ENCODE measurements at places on chromosomes 12 and 14.
A peak's percentile ranks its signal among the peaks of the same experiment; 100 is the strongest.

- DNase-seq: peak; percentile 70
Measured at GRCh38 chr12:48119078-48119833, at the start of gene PFKM. Gene PFKM (plus strand): TSS chr12:48119364. CDS start chr12:48122775, 3,411 bp downstream.

DNA sequence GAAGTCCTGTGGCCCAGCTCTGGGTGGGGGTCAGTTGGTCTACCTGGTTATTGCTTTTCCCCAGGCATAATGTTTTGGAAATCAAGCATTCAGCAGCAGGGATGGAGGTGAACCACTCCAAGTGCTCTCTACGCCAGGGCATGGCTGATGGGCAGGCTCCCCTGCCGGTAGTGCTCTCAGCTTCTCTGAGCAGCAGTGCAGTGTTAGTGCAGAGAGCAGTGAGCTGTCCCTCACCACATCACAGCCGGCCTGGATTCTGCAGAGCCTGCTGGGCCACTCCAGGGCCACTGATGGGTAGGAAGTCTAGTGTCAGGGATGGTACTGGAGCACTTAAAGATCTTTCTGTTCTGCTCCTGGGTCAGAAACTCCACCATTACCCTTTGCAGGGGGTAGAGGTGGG is 151.1 kb downstream of the CALM1 start:
- no peak for DNase-seq

- no peak for DNase-seq
Measured at GRCh38 chr14:91307652-91308051, 63.1 kb upstream of the GPR68 start.

DNA sequence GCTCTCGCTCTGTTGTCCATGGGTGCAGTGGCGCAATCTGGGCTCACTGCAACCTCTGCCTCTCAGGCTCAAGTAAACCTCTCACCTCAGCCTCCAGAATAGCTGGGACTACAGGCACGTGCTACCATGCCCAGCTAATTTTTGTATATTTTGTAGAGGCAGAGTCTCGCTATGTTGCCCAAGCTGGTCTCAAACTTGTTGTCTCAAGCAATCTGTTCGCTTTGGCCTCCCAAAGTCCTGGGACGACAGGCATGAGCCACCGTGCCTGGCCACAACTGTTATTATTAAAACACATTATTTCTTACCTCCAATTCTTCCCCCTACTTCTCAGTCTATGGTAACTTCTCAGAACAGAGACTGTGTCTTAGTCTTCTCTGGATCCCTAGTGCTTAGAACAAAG is 143.3 kb downstream of the DICER1 start:
- no peak for DNase-seq
